ENCODE measurements at places on chromosomes 7 and 10.
A peak's percentile ranks its signal among the peaks of the same experiment; 100 is the strongest.

GRCh38 chr10:86361156-86362128 lies 5.2 kb downstream of the GRID1 start:
- no peak for DNase-seq

DNA sequence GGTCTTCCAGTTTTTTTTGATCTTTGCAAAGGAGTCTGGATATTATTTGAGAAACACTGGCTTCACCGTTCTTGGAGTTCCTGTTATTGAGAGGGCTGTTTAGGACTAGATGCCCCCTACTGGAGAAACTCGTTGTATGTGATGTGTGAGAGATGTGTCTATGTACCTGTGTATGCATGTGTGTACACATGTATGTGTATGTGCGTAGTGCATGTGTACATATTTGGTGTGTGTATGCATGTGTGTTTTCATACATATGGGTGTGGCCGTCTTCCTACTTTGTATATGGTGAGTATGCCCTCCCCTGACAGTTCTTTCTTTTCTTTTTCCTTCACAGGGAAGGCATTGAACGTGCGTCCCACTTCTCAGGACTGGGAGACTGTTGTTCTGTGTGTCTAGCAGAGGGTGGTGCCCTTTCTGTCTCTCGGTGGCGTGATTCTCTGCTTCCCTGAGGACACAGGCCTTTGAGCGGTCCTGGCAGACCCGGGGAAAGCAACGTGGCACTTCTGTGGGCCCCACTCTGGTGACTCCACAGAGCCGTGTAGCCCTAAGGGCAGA lies 3.0 kb upstream of the CALHM3 start:
- peak; percentile 51 for DNase-seq

GRCh38 chr7:85052056-85052737 lies 134.7 kb downstream of the SEMA3D start:
- DNase-seq = no peak

GRCh38 chr7:99679400-99680191 lies at the start of gene CYP3A5:
CYP3A5 (minus strand) TSS chr7:99679996; CDS start chr7:99679896, 100 bp downstream.
- no peak for DNase-seq

- DNase-seq = peak; percentile 98
Observed at GRCh38 chr10:43417950-43418768, 9.2 kb upstream of the HNRNPF start.

DNA sequence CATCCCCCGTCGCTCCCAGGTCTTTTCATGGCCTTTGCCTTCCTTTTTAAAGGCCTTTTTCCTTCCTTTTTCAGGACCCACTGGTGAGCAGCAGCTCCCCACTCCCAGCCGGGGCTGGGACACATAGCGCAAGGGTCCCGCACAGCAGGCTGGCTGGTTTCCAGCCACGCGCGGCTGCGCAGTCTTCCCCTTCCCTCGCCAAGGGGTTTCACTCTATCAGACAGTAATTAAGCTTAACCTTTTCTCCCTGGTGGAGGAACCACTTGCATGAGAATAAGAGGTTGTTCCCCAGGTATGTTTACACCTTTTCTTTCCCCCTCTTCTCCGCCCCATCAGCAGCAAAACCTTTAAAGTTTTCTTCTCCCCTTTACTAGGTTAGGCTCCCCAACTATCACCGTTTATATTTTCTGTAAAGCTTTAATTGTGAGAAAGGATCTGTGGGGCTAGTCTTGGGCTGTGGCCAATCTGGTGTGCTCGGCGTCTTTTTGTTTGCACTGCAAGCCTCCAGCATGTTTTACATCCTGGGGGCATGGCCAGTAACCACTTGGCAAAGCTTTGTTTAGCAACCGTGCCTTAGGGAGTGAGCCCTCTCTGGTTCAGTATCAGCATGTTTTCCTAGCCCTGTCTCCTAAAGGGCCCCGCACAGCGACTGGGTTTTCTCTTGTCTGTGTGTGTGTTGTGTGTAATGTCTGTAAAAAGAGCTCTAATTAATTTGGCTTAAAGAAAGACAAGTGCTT lies 219.6 kb downstream of the PHF14 start:
- no peak for DNase-seq
